ENCODE measurements at places on chromosomes 12 and 14. TPM values are rescaled to one million over a fixed set of nuclear protein-coding genes. Genes with fewer than 3 reads are reported as not detected.

- no peak for DNase-seq
These were observed 122.1 kb downstream of the CPNE8 start for GRCh38 chr12:38783304-38783703.

DNA sequence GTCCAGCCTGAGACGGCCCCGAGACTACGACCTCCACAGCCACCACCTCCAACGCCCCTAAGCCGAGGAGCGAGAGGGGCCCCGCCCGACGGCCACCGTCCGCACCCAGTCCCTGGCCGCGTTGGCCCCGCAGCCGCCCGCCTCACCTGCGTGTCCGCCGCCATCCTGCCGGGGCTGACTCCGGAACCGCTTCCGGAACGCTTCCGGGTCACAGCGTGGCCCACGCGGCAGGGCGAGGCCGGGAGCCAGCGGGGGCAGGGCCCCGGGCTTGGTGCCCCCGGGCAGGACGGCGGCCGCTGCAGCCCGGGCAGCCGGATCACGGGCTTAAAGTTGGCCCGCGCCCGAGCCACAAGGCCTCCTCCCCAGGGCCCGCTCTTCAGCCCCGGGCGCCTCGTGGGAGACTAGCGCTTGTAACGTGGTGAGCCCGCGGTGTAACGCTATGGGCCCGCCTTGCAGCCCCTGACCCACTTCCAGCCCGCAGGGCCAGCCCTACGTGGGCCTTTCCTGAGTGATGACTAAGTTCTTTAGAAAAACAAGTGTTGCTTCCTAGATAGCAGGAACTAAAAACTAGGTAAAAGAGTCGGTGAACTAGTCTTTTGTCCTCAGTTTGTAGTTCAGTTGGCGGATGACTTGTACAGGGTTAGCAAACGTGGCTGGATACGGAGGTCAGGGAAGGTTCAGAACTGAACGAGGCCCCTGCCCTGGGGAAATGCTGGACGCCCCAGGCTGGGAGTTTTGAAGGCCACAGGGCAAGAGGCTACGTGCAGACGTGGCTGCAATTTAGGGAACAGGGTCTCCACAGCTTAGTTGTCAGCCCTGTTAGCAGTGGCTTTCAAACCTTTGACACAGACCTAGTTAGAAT, at the start of gene GCN1:
GCN1 (minus strand) TSS at position 182 of the 862 bp plus-strand sequence; CDS start at position 164, 18 bp downstream.
- peak; percentile 90 for DNase-seq

The ANO6 gene
- total RNA-seq, result 82.2 TPM

The MSRB3 gene
- total RNA-seq, result 19.2 TPM

DNA sequence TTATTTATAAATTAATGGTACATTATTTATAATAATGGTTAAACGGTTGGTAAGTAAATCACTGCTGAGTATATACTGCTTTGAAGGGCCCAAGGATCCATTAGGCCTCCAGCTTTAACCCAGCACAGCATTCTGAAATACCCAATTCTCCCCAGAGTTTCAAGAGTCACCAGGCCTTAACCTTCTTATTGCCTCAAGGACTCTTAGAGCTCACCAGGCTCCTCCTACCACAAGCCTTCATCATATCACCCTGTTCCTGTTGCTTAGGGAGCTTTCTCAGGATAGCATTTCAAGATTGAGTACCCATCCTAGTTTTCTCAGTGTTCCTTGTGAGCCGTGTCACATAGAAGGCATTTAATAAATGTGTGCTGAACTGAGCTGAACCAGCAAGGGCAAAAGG, 242.5 kb downstream of the FBXL14 start:
- no peak for DNase-seq

The GPR84 gene
- not detected for total RNA-seq

- no peak for DNase-seq
These were observed 20.7 kb upstream of the TAS2R14 start for GRCh38 chr12:10959804-10960203.

The AGAP2 gene
- total RNA-seq, result 0.76 TPM

Data from hepatocyte (in vitro differentiated cells).